ENCODE measurements at places on chromosomes 2 and 18.

DNA sequence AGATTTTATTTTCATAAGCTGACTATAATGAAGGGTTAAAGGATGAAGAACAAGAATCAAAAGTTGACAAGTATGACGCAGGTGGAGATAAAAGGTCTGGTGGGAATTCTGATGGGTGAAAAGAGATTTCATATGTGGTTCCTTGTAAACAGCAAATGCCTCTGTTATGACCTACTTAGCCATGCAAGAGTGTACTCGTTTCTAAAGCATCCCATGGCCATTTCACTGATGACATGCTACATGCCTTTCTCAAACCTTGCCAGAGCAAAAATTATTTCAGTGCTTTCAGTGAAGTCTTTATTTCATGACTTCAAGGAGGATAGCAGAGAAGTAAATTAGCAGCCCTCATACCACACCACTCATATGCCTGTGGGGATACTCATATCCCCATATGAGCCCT lies 71.7 kb downstream of the FEZ2 start:
- DNase-seq = no peak

GRCh38 chr2:231709981-231710798 lies 1.9 kb downstream of the PTMA start:
- DNase-seq = peak; percentile 84

- DNase-seq = no peak
Observed at GRCh38 chr2:38146275-38146906, 70.4 kb upstream of the CYP1B1 start.

- DNase-seq = no peak
Observed at GRCh38 chr2:38509947-38510326, 92.8 kb downstream of the HNRNPLL start.

- no peak for DNase-seq
Observed at GRCh38 chr2:172097557-172098131, 5.1 kb downstream of the DLX2 start.

- DNase-seq = no peak
Observed at GRCh38 chr18:79275461-79275860, 120.3 kb upstream of the NFATC1 start.

GRCh38 chr18:63150942-63151421 lies 168.6 kb downstream of the BCL2 start:
- DNase-seq = no peak

DNA sequence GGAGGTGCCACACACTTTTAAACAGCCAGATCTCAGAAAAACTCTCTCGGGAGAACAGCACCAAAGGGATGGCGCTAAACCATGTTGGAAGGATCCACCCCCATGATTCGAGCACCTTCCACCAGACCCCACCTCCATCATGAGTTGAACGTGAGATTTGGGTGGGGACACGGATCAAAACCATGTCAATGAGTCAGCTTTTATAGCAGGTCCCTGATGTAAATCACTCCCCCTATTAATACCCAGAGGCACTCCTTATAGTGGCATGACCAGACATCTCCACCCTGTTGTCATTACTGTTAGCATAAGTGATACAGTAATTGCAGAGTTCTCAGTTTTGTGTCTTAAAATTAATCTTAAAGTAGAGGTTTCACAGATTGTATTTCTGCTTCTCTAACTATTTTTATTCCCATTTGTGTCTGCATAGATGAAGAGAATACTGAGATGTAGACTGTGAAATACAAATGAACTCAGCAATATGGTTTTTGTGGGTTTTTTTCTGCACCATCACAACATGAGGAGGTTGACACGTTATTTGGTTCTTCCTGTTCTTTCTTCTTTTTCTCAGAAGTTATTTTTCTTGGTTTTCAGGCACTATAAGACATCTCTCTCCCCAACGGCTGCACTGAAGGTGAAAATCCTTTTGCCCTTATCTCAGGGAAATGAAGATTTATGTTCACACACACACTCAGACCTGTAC lies 218.2 kb downstream of the ARL4C start:
- DNase-seq = no peak

- no peak for DNase-seq
Observed at GRCh38 chr2:128490321-128490720, 171.7 kb upstream of the HS6ST1 start.

- DNase-seq = no peak
Observed at GRCh38 chr2:230998882-230999281, 3.0 kb downstream of the SPATA3 start.

GRCh38 chr2:216275890-216276289 lies 96.4 kb downstream of the MARCHF4 start:
- DNase-seq = no peak

- no peak for DNase-seq
Observed at GRCh38 chr18:7116001-7116730, 1.4 kb downstream of the LAMA1 start.

DNA sequence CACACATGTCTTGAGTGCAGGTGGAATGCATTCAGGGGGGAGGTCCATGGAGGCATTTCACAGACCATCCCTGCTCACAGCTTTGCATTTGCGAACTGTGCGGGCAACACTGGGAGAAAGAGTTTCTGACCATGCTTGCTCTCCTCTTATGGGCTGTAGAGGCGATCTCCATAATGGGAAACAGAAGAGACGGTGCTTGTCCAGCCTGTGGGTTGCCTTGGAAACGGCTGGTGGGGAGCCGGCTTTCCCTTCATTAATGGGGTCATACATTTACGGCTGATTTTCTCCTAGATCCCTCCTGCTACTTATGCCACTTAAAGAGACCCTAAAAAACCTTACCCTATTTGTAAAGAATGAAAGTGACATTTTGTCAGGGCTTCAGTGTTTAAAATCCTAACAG lies 147.4 kb downstream of the SOX11 start:
- peak; percentile 66 for DNase-seq

GRCh38 chr18:46051731-46052461 lies 20.2 kb downstream of the PSTPIP2 start:
- no peak for DNase-seq

DNA sequence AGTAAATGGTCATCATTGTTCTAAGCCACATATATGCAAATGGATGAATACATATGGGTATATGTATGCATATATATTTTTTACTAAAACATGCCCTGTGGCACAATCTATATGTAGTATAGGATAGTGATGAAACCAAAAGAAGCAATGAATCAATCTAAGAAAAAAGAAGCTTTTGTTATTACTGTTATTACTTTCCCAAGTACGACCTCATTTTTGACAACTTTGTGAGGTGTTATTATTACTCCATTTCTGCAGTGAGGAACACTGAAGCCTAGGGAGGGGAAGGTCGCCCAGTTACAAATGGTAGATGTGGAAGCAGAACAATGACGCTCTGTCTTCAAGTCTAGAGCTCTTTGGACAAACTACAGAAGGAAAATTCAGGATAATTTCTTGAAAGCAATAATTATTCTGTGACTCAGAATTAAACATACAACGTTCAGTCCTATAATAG lies 38.3 kb downstream of the STAT4 start:
- no peak for DNase-seq

DNA sequence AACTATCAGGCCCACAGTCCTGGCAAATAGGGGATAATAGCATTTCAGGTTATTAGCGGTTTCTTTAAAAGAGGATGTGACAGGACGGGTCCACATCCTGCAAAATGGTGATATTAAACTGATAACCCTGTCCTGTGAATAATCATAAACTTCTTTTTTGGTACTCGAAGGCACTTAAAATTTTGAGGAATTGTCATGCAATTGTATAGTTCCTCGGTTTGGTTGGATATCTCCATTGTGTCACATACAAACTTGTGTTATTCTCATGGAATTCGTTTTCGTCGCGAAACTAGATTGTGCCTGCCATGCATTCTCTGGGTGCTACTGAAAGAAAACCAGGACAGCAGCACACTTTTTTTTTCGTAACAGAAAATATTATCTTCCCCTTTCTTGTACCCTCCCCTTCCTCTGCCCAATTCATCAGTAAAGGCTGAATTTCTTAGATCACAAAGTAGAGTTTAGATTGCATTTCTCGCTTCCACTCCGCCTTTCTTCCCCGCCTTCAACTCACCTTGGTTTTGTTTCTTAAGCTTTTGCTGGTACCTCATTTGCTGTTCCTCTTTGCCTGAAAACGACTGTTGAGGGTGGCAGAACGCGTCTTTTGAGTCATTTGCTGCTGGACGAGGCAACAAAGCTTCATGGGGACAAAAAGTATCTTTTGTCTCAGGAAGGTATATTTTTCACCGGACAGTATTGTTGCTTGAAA lies 1.3 kb downstream of the CERS6 start:
- peak; percentile 13 for DNase-seq

- no peak for DNase-seq
Observed at GRCh38 chr18:77113361-77114151, 19.0 kb downstream of the MBP start.

DNA sequence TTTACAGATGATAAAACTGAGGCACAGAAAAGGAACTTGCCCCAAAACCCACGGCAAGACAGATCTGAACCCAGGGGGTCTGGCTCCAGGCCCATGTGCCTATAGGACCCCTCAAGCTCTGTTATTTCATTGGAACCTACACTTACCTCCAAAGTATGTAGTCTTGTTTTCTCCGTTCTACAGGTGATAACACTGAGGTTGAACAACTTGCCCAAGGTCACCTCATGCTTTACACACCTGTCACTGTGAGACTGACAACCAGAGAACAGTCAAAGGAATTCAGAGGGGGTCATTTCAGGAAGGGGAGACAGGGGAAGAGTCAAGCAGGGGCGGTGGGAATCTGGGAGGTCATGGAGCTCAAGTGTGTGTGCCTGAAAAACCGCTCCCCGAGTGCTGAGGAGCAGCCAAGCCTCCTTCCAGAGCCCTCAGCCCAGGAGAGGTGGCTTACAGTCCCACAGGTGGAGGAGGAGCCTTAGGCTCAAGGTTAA lies 47.7 kb downstream of the SERTAD2 start:
- no peak for DNase-seq

DNA sequence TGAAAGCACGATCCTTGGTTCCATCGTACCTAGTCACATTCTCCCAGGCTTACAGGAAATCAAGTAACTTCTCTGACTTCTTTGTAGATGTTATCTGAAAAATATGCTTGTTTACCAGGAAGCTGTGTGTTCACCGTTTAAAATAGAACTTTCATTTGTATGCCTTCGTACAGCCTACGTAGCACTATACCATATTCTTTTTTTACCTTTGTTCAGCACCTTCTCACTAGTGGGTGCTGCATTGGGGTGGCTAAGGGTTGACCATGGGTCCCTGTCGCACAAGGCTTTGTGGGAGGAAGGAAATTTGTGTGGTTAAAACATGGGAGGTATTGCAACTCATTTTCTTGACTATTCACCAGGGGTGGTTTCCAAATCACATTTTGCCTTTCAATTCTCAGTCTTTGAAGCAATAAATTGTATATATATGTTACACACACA lies 16.6 kb downstream of the MALT1 start:
- no peak for DNase-seq

- peak; percentile 97 for DNase-seq
Observed at GRCh38 chr2:37773371-37774130, 102.1 kb upstream of the CDC42EP3 start.

GRCh38 chr2:133957724-133958480 lies 296.0 kb upstream of the MGAT5 start:
- DNase-seq = no peak

- DNase-seq = no peak
Observed at GRCh38 chr2:235966932-235967757, 201.0 kb downstream of the GBX2 start.

DNA sequence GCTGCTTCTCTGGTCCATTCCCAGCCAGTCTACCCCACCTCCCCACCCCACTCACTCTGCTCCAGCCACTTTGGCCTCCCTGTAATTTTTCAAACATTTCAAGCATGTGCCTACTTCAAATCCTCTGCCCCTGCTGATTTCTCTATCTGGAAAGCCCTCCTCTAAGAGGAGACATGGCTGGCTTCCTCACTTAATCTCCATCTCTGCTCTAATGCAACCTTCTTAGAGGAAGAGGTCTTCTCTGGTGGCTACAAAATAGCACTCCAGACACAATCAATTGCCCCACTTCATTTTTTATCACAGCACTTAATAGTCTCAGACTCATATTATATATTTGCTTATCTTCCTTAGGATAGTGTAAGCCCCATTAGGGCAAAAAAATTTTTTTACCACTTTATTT lies 161.1 kb upstream of the SLC39A10 start:
- no peak for DNase-seq

- DNase-seq = no peak
Observed at GRCh38 chr2:88671786-88672427, 19.6 kb upstream of the RPIA start.

GRCh38 chr2:10124538-10125045 lies 2.1 kb downstream of the RRM2 start:
- peak; percentile 79 for DNase-seq

- no peak for DNase-seq
Observed at GRCh38 chr18:44602380-44602779, 78.3 kb upstream of the SETBP1 start.

GRCh38 chr2:241041589-241042158 lies 43.3 kb downstream of the SNED1 start:
- DNase-seq = no peak

- DNase-seq = no peak
Observed at GRCh38 chr2:71596011-71596410, 142.7 kb downstream of the DYSF start.

GRCh38 chr2:106561803-106562202 lies 74.6 kb downstream of the CD8B2 start:
- peak; percentile 17 for DNase-seq

GRCh38 chr18:77376733-77377094 lies 127.1 kb downstream of the GALR1 start:
- DNase-seq = no peak

DNA sequence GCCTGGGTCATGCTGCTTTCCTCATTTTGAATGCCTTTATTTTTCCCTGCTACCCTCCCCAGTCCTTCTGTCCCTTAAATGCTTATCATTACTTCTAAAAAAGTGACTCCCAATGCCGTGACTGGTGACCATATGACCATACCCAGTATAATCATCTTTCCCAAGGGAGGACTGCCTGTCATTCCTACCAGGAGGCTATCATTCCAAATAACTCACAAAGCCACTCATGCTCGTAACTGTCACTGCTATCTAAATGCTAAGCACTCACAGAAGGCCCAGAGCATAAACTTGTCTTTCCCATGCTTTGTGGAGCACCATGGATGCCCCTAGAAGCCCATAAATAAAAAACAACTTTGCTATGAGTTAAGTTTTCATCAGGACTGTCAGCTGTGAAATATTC lies 38.7 kb upstream of the CREB1 start:
- DNase-seq = no peak
